ENCODE measurements at places on chromosomes 1 and 21. TPM values are rescaled to one million over a fixed set of nuclear protein-coding genes. Genes with fewer than 3 reads are reported as not detected.

PGLYRP4 gene
- not detected for total RNA-seq

DFFA gene
- total RNA-seq: 23.5 TPM

CCDC17 gene
- total RNA-seq: 2.6 TPM

MTF2 gene
- 55.5 TPM for total RNA-seq

GNG12 gene
- total RNA-seq: 0.05 TPM

HSD3B1 gene
- total RNA-seq: not detected

- peaks cover 3% of the 10 kb centered on the region for H3K36me3 ChIP-seq
- H3K4me3 ChIP-seq: no peak overlapping the region
- H3K4me1 ChIP-seq: peaks cover 30% of the 10 kb centered on the region
- H3K27ac ChIP-seq: no peak overlapping the region
- H3K27me3 ChIP-seq: no peaks in the 10 kb centered on the region
- DNase-seq: no peak
These were observed 123.6 kb downstream of the DTL start for GRCh38 chr1:212158912-212159796.

- H3K27ac ChIP-seq: no peak overlapping the region
These were observed 685 bp upstream of the SYT6 start for GRCh38 chr1:114154146-114154962.

DNA sequence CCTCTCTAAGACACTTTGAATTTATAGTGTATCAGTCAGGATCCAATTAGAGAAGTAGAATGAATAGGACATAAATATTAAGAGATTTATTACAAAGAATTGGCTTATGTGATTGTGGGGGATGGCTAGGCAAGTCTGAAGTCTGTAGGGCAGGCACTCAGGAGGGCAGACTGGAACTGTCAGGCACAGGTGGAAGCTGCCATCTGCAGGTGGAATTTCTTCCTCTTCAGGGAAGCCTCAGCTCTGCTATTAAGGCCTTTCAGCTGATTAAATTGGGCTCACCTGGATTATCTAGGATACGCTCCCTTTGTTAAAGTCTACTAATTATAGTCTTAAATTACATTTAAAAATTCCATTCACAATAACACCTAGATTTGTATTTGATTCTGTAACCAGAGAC is 92.0 kb upstream of the HAO2 start:
- no peaks in the 10 kb centered on the region for H3K4me1 ChIP-seq
- H3K36me3 ChIP-seq: no peaks in the 10 kb centered on the region
- H3K27me3 ChIP-seq: peaks cover 8% of the 10 kb centered on the region
- DNase-seq: no peak

- no peaks in the 10 kb centered on the region for H3K27me3 ChIP-seq
- no peaks in the 10 kb centered on the region for H3K4me1 ChIP-seq
- H3K4me3 ChIP-seq: no peak overlapping the region
These were observed 332.0 kb downstream of the OLFM3 start for GRCh38 chr1:101664726-101665125.

GRCh38 chr21:34810786-34811185 is 142.0 kb downstream of the CLIC6 start:
- peaks cover 73% of the 10 kb centered on the region for H3K36me3 ChIP-seq
- H3K27ac ChIP-seq: no peak overlapping the region
- no peak overlapping the region for H3K4me3 ChIP-seq
- no peak for DNase-seq
- no peaks in the 10 kb centered on the region for H3K27me3 ChIP-seq

GRCh38 chr1:117669572-117669971 is 63.7 kb downstream of the TENT5C start:
- DNase-seq: no peak
- H3K27ac ChIP-seq: no peak overlapping the region
- H3K4me1 ChIP-seq: peaks cover 56% of the 10 kb centered on the region
- no peak overlapping the region for H3K4me3 ChIP-seq
- peaks cover 12% of the 10 kb centered on the region for H3K36me3 ChIP-seq
- no peaks in the 10 kb centered on the region for H3K27me3 ChIP-seq

DNA sequence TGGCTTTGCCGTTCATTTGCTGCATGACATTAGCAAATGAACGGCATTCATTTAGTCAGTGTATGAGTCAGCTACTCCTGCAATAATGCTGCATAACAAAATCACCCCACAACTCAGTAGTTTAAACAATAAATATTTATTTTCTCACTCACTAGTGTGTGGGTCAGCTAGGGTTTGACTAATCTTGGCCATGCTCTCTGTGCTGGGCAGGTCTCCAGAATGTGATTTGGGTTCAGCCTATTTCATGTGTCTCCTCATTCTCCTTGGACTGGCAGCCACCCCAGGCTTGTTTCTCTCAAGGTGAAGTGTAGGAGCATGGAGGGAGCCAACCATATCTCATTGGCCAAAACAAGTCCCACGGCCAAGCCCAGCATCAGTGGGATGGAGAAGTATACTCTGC is 104.3 kb downstream of the LACTBL1 start:
- H3K36me3 ChIP-seq: no peaks in the 10 kb centered on the region
- H3K4me1 ChIP-seq: no peaks in the 10 kb centered on the region
- H3K27ac ChIP-seq: no peak overlapping the region
- H3K27me3 ChIP-seq: peaks cover 15% of the 10 kb centered on the region

GRCh38 chr1:24018611-24019580 is 38.8 kb upstream of the SRSF10 start:
- peaks cover 12% of the 10 kb centered on the region for H3K27me3 ChIP-seq
- H3K4me3 ChIP-seq: no peak overlapping the region

- peaks cover 8% of the 10 kb centered on the region for H3K27me3 ChIP-seq
- H3K27ac ChIP-seq: no peak overlapping the region
- H3K36me3 ChIP-seq: no peaks in the 10 kb centered on the region
- H3K4me3 ChIP-seq: no peak overlapping the region
These were observed 13.8 kb upstream of the UBL4B start for GRCh38 chr1:110098222-110099026.

- H3K27ac ChIP-seq: peak overlapping the region; percentile 33
- DNase-seq: peak; percentile 36
- no peak overlapping the region for H3K4me3 ChIP-seq
- H3K27me3 ChIP-seq: no peaks in the 10 kb centered on the region
- peaks cover 18% of the 10 kb centered on the region for H3K36me3 ChIP-seq
- H3K4me1 ChIP-seq: peaks cover 36% of the 10 kb centered on the region
These were observed 45.7 kb downstream of the SLC9A1 start for GRCh38 chr1:27109103-27109822.

GRCh38 chr1:205344066-205344928 is 12.4 kb downstream of the KLHDC8A start:
- no peaks in the 10 kb centered on the region for H3K36me3 ChIP-seq
- H3K4me3 ChIP-seq: no peak overlapping the region
- H3K27ac ChIP-seq: no peak overlapping the region
